ENCODE measurements at places on chromosomes 4 and X.
A peak's percentile ranks its signal among the peaks of the same experiment; 100 is the strongest.

DNA sequence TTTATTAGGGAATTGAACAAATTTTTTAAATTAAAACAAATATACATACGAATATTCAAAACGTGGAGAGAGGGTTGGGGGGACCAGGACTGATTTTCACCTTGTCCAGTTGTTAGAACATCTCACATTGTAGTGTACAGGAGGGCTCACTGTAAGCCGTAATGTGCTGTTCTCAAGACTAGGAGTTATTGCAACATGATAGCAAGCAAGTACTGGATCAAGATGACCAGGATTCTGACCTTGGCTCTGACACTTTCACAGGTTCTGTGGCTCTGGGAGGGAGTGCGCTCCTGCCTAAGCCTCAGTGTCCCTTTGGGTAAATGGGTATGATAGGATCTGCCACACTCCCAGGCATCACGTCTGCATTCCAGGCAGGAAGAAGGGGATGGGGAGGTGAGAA, 59.0 kb downstream of the SORCS2 start:
- no peak overlapping the region for H3K27ac ChIP-seq
- DNase-seq, result no peak

GRCh38 chrX:136646602-136647239, 1.2 kb upstream of the CD40LG start:
- H3K27ac ChIP-seq, result no peak overlapping the region
- no peaks in the 10 kb centered on the region for H3K27me3 ChIP-seq
- H3K4me3 ChIP-seq, result no peak overlapping the region
- H3K4me1 ChIP-seq, result no peaks in the 10 kb centered on the region
- H3K36me3 ChIP-seq, result no peaks in the 10 kb centered on the region

GRCh38 chr4:186202490-186203140, 11.2 kb downstream of the CYP4V2 start:
- H3K27me3 ChIP-seq, result no peaks in the 10 kb centered on the region
- no peaks in the 10 kb centered on the region for H3K4me1 ChIP-seq
- H3K27ac ChIP-seq, result no peak overlapping the region
- H3K36me3 ChIP-seq, result no peaks in the 10 kb centered on the region
- DNase-seq, result no peak

- H3K27ac ChIP-seq, result no peak overlapping the region
- H3K4me3 ChIP-seq, result no peak overlapping the region
- no peaks in the 10 kb centered on the region for H3K27me3 ChIP-seq
- DNase-seq, result no peak
Measured at GRCh38 chr4:113406723-113407016, 354.9 kb downstream of the CAMK2D start.

DNA sequence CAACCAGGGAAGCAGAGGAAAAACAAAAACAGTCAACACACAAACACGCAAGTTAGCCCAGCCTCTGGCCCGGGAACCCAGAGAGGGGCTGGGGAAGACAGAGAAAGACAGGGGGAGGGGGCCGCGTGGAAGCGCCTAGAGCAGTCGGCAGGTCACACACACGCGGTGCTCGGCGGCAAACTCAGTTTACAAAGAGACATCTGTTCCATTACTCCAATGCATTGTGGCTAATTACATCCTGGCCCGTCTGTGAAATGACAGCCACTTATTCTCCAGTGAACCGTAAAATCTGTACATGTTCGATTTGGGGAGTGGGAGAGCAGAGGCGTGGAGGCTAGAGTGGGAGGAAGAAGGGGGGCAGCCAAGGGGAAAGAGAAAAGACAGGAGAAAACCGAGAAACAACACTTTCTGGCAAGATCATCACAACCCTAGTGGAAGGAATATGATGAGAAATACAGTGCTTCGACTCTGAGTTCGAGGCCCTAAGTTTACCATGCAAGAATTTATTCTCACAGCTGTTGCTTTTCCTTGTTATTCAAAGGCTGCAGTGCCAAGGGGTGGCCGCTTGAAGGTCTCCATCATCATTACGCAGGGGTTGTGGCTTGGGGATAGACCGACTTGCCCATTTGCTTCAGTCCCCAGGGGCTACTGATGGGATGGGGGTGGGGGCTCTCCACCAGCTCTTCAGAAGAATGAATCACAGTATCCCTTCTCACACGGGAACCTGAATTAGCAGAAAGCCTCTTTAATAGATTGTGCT, 167.7 kb downstream of the MGST2 start:
- peak overlapping the region; percentile 40 for H3K4me3 ChIP-seq
- H3K4me1 ChIP-seq, result peaks cover 47% of the 10 kb centered on the region
- DNase-seq, result no peak
- peak overlapping the region; percentile 35 for H3K27ac ChIP-seq
- H3K27me3 ChIP-seq, result no peaks in the 10 kb centered on the region

- no peak overlapping the region for H3K4me3 ChIP-seq
- H3K27ac ChIP-seq, result no peak overlapping the region
- no peak for DNase-seq
- H3K4me1 ChIP-seq, result no peaks in the 10 kb centered on the region
Measured at GRCh38 chrX:51144828-51145442, 187.7 kb upstream of the NUDT10 start.

DNA sequence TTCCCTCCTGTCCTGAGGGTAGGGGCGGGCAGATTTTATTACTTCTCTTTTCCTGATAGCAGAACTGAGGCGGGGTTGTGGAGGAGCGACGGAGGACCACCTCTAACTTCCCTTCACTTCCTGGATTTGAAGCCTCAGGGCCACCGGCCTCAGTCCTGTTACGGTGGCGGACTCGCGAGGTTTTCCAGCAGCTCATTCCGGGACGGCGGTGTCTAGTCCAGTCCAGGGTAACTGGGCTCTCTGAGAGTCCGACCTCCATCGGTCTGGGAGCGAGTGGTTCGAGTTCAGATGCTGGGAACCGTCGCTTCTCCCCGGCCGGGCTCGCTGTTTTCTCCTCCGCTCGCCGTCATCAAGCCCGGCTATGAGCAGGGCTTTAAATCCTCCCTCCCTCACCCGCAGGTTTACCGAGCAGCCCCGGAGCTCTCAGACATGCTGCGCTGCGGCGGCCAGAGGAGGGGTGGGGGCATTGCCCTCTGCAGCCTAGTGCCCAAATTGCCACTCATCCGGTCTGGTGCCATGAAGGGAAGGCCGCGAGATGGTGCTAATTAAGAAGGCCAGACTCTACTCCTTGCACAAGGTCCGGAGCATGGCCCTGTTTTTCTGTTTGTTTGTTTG, 23.3 kb downstream of the HAND2 start:
- no peak overlapping the region for H3K27ac ChIP-seq
- peaks cover 14% of the 10 kb centered on the region for H3K36me3 ChIP-seq
- peak; percentile 62 for DNase-seq
- peaks cover 94% of the 10 kb centered on the region for H3K27me3 ChIP-seq
- peaks cover 4% of the 10 kb centered on the region for H3K4me1 ChIP-seq
- H3K4me3 ChIP-seq, result peak overlapping the region; percentile 75

DNA sequence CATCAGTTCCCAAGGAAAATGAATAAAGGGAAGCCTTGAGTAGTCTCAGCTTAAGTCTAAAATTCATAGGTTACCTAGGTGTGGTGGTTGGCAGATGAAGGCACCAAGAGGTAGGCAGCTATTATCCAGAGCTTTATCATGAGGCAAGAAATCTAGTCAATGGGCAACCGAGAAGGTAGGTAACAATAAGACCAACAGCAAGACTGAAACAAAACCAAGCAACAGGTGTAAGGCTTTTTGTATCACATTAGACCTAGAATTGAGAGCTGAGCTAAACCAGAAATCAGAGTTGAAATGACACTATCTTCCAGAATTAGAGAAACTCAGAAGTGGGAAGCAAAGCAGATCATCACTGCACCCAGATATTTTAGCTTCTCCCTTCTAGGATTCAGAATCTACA, 117.1 kb downstream of the CAMK2D start:
- DNase-seq, result no peak
- H3K4me3 ChIP-seq, result no peak overlapping the region
- no peaks in the 10 kb centered on the region for H3K27me3 ChIP-seq
- H3K36me3 ChIP-seq, result peaks cover 7% of the 10 kb centered on the region
- H3K27ac ChIP-seq, result no peak overlapping the region

GRCh38 chr4:129337228-129337620, 241.3 kb downstream of the C4orf33 start:
- peaks cover 18% of the 10 kb centered on the region for H3K4me1 ChIP-seq
- no peaks in the 10 kb centered on the region for H3K36me3 ChIP-seq
- H3K27me3 ChIP-seq, result peaks cover 3% of the 10 kb centered on the region
- DNase-seq, result no peak
- H3K27ac ChIP-seq, result no peak overlapping the region

- DNase-seq, result no peak
- no peak overlapping the region for H3K4me3 ChIP-seq
- H3K4me1 ChIP-seq, result no peaks in the 10 kb centered on the region
- H3K36me3 ChIP-seq, result no peaks in the 10 kb centered on the region
Measured at GRCh38 chr4:53617101-53617680, 25.9 kb upstream of the LNX1 start.

- H3K4me3 ChIP-seq, result no peak overlapping the region
- no peak overlapping the region for H3K27ac ChIP-seq
- peaks cover 4% of the 10 kb centered on the region for H3K36me3 ChIP-seq
- no peaks in the 10 kb centered on the region for H3K27me3 ChIP-seq
- peaks cover 4% of the 10 kb centered on the region for H3K4me1 ChIP-seq
Measured at GRCh38 chr4:156237231-156237630, 283.6 kb upstream of the CTSO start.

DNA sequence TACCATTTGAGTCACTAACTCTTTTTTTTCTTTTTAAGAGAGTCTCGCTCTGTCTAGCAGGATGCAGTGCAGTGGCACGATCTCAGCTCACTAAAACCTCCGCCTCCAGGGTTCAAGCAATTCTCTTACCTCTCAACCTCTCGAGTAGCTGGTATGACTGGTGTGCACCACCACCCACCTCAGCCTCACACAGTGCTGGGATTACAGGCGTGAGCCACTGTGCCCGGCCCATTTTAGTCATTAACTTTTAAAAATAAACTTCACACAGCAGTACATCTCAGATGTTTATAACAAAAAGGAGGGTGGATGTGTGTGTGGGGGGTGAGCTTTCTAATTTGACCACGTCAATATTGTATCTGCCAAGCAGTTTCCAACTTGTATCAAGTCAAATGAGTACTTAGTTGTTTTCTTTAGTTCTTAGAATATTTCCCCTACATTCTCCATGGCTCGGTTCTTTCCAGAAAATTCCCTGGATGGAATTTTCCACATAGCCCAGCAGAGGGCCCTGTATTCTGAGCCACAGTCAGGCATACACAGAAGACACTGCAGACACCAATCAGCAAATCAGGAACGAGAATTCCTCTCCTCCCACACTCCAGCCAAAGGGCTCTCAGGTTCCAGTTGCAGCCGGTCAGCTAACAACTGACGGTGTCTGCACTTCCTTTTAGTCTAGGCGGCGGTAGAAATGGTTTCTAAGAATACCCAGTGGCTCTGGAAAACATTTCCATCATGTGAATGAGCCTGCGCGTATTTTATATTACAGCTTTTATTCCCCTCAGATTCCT, 20.1 kb upstream of the ARAF start:
- H3K4me1 ChIP-seq, result peaks cover 6% of the 10 kb centered on the region
- no peak for DNase-seq
- peak overlapping the region; percentile 73 for H3K27ac ChIP-seq
- no peaks in the 10 kb centered on the region for H3K27me3 ChIP-seq

GRCh38 chrX:66408507-66408906, 230.4 kb downstream of the EDA2R start:
- no peak overlapping the region for H3K27ac ChIP-seq
- no peaks in the 10 kb centered on the region for H3K4me1 ChIP-seq
- no peak overlapping the region for H3K4me3 ChIP-seq

DNA sequence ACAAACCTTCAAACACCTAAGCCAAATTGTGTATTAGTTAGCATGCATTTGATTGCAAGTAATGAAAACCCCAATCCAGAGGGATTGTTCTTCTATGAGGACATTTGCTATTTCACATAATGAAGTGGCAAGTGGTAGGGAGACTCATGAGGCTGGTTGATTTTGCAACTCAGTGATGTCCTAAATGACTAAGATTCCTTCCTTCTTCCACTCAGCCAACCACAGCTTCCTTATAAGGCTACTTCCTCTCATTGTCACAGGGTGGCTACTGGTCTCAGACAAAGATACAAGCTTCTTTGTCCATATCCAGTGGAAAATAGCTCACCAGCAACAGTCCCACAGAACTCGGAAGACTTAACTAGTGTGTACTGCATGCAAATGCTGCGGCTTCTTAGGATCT, 5.3 kb upstream of the OTC start:
- DNase-seq, result no peak
- no peaks in the 10 kb centered on the region for H3K27me3 ChIP-seq
- H3K4me1 ChIP-seq, result no peaks in the 10 kb centered on the region
- no peak overlapping the region for H3K27ac ChIP-seq
- no peak overlapping the region for H3K4me3 ChIP-seq
- H3K36me3 ChIP-seq, result no peaks in the 10 kb centered on the region

DNA sequence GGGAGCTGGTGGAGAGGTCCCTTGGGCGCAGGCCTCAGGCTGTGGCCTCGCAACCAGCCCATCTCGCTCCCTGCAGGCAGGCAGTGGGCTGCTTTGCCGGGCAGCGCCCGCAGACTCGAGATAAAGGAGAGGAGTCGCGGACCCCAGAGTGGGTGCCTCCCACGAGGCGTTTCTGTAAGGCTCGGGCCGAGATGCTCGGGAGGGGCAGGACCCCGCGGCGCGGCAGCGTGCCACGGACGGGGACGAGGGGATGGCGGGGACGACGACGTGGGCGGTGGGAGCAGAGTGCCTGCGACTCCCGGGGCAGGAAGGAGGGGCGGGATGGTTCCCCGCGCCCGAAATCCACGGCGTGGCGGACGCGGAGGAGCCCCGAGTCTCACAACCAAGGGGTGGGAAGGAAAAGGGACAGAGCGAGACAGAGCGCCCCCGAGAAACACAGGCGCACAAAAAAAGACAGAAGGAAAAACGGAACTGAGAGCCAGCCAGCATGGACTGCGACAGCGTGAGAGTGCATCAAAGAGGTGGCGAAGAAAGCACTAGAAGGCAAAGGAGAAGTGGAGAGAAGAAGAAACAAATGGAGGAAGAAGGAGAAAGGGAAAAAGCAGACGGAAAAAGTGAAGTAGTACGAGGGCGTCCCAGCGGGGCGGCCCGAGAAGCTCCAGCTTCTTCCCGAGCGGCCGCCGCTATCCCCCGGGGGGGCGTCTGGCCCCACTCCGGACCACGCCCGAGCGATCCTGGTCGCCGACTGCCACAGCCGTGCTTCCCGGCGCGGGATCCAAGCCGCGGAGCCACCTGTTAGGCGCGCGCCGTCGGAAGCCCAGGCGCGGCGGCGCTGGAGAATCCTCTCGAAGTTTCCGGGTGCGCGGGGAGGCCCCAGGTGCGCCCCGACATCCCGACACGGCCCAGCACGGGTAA, 1.5 kb downstream of the BEND4 start:
- no peak for DNase-seq
- H3K4me1 ChIP-seq, result no peaks in the 10 kb centered on the region
- peak overlapping the region; percentile 84 for H3K4me3 ChIP-seq
- H3K27ac ChIP-seq, result no peak overlapping the region

DNA sequence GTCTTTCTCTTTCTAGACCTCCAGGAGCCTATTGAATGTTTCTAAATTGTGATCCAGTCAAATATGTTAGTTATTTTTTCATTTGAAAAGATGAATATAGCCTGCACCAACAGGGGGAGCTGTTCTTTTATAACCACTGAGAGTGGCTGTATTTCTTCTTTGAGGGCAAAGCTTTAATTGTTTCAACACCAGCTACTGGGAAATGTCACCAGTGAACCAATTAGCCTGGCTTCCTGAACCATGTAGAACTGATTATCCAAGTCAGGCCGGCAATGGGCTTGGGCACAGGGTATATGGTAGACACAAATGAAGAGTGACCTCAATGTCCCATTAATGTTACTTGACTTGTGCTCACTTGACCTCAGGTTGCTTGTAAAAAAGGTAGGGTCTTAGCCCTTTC, 4.8 kb upstream of the DAPP1 start:
- H3K4me3 ChIP-seq, result no peak overlapping the region
- H3K27me3 ChIP-seq, result peaks cover 5% of the 10 kb centered on the region
- H3K27ac ChIP-seq, result no peak overlapping the region
- no peaks in the 10 kb centered on the region for H3K36me3 ChIP-seq
- no peaks in the 10 kb centered on the region for H3K4me1 ChIP-seq

All from type B pancreatic cell (in vitro differentiated cells).